T-helper 9 cell (primary cell): ENCODE measurements at places on chromosomes 2 and 18.

DNA sequence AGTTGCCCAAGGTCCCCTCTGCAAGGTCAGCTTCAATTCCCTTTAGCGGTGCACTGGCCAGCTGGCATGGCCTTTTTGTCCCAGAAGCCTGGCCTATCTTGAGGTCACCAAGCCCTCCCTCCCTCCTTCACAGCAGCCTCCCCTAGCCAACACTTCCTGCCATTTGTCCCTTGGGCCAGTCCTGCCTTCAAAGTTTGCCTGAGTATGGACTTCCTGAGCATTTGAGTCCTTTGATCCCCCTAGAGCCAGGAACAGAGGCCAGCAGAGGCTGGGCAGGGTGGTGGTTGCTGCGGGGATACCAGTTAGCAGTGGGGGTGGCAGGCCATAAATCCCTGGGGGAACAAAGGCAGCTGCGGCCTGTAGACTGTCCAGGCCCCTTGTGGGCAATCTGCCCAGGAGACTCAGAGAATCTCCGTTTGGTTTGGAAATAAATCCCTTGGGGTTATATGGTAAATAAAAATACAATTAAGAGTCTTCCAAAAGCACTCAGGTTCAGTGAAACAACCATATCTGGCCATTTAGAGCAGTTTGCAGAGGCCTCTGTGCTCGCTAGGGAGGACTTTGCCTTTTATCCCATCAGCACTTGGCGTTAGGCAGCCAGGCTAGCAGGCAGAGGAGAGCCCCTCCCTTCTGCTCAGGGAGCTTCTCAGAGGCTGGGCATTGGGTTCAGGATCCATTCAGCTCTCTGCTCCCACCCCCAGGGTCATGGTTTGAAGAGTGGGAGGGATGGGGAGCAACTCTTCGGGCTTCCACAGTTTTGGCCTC lies 3.1 kb upstream of the HES6 start:
- DNase-seq = no peak

- no peak for DNase-seq
These were observed 23.7 kb downstream of the CRACDL start for GRCh38 chr2:98912221-98912851.

DNA sequence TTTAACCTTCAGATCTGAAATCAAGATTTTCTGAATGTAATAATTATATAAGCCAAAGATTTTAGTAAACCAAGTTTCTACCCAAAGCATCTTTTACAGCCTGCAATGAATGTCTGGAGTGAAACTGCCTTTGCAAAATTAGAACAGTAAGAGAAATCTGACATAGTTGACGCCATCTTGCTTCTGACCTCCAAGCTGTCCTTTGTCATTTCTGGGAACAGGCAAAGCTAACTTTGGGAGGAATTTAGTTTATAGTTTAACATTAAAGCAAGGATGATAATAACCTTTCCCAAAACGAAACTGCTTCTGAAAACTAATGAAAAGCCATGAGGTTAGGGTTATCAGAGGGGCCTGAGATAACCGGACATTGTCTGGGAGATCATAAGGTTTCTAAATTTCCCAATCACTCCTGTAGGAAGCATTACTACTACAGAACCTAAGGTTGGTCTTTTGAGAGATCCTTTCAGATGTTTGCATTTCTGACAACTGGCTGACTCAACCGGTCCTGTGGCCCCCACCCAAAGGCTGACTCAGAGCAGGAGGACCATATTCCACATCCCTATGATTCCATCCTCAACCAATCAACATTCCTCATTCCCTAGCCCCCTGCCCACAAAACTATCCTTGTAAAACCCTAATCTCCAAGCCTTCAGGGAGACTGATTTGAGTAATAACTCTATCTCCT lies 124.5 kb downstream of the TMEM131 start:
- DNase-seq = no peak

- DNase-seq = no peak
These were observed 13.1 kb downstream of the GLI2 start for GRCh38 chr2:120748741-120749140.

- no peak for DNase-seq
These were observed 34.4 kb upstream of the ROCK1 start for GRCh38 chr18:21146016-21146415.

GRCh38 chr18:990197-990596 lies 85.5 kb downstream of the ADCYAP1 start:
- DNase-seq = no peak

DNA sequence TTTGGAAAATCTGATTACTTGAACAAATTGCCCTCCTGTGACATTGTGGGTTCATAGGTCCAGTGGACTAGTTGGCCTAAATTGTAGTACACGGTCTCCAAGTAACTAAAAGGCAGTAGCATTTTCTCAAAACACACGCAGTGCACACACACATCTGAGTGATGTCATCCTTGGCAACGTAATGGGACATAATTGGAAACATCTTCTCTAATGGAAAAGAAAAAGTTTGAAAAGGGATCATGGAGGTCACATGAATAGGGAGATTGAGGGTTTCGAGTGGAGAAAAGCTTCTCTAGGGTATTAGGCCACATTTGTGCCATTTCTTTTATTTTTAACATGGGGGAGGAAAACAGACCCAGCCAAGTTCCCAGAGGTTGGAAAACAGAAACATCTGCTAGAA lies 93.3 kb downstream of the MAP4K4 start:
- no peak for DNase-seq

DNA sequence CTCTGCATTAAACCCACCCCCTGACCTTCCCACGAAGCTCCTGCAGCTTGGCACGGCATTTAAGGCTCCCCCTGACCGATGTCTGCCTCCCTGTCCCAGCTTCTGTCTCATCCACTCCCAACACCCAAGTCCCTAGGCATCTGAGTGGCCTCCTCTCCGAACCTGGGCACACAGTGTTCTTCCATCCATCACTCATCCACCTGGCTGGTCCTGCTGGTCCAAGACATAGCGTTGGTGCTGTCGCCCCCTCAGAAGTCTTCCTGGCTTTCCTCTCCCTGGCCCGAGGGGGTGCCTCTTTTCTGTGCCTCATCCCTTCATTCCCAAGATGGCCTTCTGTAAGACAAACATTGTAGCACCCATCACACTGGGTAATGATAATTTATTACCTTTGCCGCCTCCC lies 323.6 kb downstream of the GBX2 start:
- DNase-seq = no peak

- no peak for DNase-seq
These were observed 844.9 kb downstream of the CPS1 start for GRCh38 chr2:211401328-211401727.

GRCh38 chr2:213104092-213104902 lies 47.1 kb downstream of the IKZF2 start:
- DNase-seq = no peak

- no peak for DNase-seq
These were observed 163.0 kb downstream of the TMEM200C start for GRCh38 chr18:5732318-5732717.

GRCh38 chr2:241854342-241855244 lies 4.1 kb downstream of the PDCD1 start:
- DNase-seq = no peak

DNA sequence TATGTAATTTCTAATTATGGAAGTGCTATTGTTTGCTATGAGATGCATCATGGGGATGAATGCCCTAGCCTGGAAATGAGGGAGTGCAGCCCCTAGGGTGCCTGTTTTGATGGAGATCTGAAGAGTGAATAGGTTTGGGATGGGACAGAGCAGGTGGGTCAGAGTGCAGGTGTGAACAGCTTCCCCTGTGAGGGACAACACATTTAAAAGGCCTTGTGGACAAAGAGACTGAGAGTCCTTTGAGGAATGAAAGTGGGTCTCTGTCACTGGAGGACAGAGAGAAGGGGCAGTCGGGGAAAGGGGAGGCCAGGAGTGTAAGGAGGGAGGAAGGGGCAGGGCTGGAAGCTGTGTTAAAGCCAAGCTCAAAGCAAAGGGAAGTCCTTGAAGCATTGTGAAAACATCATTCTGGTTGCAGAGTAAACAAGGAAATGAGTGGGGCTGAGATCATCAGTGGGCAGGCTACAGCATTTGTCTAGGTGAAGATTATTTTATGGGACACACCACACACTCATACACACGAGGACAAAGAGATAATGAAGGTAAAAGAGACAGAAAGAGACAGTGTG lies 877.6 kb downstream of the SLC4A3 start:
- no peak for DNase-seq

DNA sequence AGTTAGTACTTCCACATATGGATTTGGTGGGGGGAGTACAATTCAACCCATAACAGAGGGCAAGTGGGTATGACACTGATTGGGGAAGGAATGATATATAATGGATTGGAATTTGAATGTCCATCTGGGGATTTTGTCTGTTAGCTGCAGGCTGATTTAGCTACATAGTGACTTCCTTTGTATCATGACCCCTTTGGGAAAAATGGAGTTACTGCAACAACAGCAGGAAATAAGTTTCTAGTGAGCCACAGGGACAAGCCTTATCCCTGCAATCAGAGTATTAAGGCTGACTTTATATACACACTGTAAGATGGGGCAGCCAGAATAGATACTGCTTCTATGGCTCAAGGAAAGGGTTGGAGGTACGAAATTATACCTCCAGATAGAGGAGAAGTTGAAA lies 404.4 kb upstream of the MEIS1 start:
- no peak for DNase-seq

GRCh38 chr2:117888897-117889296 lies 74.4 kb downstream of the DDX18 start:
- no peak for DNase-seq

DNA sequence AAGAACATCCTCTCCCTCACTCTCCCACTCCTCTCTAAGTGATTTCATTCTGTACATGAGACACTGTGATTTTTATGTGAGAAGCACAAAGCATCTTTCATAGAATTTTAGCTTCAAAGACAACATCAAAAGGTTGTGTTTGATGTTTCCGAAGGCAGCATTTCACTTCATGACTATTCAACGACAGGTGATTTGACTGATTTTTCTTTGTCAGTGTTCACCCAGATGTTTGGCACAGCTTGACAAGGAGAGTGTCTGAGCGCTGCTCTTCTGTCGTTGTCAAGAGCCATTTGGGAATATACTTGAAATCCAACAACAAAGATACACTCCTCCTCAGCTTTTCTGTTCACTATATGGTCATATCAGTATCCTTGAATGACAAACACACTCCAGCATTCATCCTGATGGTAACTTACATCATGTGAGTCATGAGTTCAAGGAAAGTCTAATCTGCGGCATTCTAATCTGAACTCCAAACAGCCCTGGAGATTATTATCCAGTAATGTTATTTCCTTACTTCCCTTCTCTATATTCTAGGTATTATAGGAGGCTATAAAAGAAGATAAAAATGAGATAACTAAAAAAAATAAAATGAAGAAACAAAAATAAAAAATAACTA lies 45.9 kb upstream of the ST6GAL2 start:
- DNase-seq = no peak

DNA sequence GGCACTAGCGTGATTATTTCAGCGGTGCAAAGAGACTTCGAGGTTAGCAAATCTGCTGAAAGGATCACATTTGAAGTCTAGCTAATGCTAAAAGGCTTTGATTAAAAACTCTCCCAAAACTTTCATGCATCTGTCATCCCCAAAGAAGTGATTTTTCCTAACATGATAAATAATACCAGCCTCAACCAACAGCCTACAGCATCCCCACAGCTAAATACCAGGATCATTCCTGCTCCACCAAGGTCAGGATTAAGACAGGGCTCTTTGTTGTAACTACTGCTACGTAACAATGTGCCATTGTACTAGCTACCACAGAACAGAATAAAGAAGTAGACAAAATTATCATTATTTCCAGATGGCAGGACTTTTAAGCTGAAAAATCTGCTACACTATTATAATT lies 1.6 kb downstream of the OR6B3 start:
- no peak for DNase-seq

DNA sequence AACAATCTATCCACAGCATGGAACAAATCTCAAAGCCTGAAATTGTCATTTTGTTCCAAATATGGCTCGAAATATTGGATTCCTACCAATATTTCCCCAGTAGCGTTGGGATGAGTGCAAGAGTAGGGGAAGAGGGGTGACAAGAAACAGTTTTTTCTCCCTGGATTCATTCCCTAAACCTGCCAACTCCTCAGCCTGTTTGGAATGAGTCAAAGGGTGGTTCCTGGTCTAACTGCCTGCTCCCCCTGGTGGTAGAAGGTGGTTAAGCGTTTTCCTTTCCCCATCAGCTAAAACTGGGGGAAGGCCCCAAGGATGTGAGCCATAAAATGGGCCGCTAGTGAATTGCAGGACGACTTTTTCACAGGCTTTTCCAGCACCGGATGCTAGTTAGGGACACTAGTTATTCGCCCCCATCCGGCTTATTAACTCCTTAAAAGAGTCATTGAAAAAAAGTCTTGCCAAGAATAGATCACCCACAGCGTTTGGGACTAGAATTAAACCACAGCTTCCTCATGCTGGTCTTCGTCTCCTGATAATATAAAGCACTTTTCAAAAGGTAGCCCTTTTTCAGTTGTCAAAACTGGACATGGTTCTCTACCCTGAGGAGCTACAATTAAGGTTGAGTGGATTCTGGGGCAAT lies 72.5 kb downstream of the DHRS9 start:
- DNase-seq = peak; percentile 61

- DNase-seq = no peak
These were observed 93.1 kb downstream of the INHBB start for GRCh38 chr2:120439067-120439368.

DNA sequence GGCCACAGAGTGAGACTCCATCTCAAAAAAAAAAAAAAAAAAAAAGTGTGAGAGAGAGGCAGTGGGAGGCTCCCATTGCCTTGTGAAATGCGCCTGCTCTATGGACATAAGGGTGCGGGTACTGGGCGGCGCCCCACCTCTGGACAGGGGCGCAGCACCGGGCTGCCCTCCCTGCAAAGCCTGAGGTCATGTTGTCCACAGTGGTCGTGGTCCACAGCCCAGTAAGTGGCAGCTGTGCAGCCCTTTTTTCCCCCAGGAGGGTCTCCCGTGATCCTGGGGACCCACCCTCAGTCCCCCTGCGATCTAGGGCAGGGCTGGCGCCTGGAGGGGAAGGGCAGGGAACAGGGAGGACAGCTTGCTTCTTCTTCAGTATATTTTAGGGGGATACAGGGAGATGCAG lies 37.8 kb downstream of the LPIN1 start:
- DNase-seq = no peak

DNA sequence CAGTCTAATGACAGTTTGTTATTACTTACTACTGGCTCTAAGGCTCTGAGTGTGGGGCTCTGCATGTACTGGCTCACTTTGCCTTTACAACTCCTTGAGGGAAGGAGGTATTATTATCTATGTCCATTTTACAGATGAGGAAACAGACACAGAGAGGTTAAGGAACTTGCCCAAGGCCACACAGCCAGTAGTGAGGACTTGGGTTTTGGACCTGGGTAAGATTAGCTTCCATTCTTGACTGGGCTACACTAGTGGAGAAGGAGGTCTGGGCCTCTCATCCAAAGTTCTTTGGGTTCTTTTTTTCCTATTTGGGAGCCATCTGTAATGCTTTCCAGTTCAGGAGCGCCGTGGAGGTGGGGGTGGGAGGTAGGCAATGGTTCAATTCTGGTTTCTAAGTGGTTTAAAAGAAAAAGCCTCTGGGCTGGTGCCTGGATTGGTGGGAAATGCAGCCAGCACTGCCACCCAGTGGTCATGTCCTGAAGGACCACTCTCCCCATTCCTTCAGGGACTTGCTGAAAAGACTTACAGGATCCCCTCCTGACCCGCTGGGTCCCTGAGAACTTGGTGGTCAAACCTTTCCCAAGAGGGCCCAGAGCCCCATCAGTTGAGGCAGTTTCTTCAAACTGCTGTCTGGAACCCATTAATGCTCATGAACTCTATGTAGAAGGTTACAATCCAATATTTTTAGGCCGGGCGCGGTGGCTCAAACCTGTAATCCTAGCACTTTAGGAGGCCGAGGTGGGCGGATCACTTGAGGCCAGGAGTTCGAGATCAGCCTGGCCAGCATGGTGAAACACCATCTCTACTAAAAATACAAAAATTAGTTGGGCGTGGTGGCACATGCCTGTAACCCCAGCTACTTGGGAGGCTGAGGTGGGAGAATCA lies 38.6 kb upstream of the NOTO start:
- DNase-seq = peak; percentile 56
